ENCODE measurements at places on chromosomes 3 and 15.

DNA sequence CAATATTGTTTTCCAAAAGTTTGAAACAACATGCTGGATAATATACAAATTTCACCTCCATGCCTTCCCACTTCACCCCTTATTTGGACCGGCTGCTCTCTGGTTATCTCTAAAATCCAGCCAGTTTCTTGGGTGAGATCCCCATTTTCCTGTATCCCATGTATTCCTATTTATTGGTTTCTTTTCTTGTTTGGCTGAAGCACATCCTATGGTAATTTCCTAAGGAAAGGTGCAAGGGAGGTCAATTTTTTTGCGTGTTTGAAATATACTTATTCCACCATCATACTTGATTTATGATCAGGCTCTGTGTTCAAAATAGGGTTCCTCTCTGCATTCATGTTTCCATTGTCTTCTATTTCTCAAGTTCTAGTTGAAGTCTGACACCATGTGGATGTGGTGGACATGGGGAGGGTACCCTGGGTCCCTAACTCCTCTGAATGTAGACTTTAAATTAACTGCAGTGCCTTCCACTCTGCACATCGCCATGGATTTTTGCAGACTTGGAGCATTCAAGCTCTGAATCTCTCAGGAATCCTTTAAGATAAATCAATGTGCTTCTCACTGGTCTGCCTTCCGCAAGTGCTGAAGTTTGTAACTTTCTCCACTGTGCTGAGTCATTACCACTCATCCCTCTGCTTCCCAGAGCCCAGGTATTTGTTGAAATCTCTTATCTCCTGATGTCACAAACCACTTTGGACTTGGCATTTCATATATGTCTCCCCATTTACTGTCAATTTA is 52.1 kb upstream of the TLE3 start:
- no peak for DNase-seq

- no peak for DNase-seq
These were observed 144.2 kb downstream of the PDCD6IP start for GRCh38 chr3:33942483-33943150.

GRCh38 chr3:146781059-146781458 is 175.9 kb upstream of the PLSCR5 start:
- DNase-seq, result no peak

DNA sequence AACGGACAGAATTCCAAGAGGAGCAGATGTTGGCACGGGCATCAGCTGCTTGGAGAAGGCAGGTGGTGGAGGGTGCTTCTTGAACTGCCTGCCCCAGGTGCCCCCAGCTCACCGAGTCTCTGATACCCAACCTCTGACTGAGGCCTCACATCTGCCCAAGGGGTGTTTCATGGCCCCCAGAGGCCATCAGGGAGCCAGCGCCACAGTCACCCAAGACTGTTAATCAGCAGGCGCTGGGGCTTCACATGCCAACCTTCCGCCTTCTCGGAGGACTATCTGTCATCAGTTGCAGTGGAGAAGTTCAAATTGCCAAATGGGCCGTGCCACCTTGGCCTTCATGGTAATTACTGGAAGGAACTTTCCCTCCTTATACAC is 61.9 kb upstream of the SLC6A1 start:
- no peak for DNase-seq

DNA sequence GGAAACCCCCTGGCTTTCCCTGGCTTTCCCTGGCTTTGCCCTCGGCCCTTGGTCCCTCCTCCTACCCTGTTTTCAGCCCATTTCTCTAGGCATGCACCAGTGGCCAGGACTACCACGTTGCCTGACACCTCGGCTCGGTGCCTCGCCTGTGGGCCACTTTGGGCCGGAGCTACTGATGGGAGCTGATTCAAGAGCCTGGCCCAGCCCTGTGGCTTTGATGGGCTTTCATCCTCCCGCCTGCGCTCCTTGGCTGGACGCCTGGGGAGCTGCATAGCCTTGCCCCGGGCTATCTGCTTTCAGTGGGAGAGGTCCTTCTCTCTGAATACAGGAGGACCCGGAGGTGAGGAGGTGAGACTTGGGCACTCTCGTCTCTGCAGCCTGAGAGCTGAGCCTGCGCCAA is 192.7 kb upstream of the HES1 start:
- no peak for DNase-seq

- DNase-seq, result no peak
These were observed 12.0 kb downstream of the MTMR10 start for GRCh38 chr15:30979457-30979856.

GRCh38 chr3:195337747-195338146 is 66.8 kb upstream of the XXYLT1 start:
- no peak for DNase-seq

- DNase-seq, result peak; percentile 86
These were observed 103.6 kb upstream of the ICE2 start for GRCh38 chr15:60582370-60583036.

GRCh38 chr15:41866263-41866703 is 27.6 kb downstream of the SPTBN5 start:
- no peak for DNase-seq

DNA sequence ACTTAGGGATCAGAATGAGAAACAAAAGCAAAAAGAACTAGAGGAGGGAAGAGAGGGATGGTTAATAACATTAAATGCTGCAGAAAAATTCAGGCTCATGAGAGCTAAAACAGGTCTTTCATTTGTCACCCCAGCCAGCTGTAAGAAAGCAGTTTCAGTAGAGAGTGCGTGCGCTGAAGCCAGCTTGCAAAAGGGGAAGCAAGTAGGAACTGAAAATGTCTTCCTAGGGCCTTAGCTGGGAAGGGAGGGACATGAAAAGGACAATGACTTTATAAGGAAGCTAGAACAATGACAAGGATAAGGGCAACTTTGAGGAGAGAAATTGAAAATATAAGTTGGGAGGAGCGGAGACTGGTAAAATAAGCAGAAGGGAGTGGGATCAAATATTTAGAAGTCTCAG is 3.1 kb downstream of the CIAO2A start:
- no peak for DNase-seq

Data from activated CD4-positive, alpha-beta T cell treated with anti-CD3 and anti-CD28 coated beads, Interleukin-2, amount 10 ng/mL, durations not matched to agents 24 days and 14 days (primary cell).